Cerebellar nuclear complex (tissue), 1 donor: ENCODE measurements at places on chromosomes 1 and 21.

- no peak for DNase-seq
Measured at GRCh38 chr1:43538143-43538487, 7.4 kb downstream of the PTPRF start.

DNA sequence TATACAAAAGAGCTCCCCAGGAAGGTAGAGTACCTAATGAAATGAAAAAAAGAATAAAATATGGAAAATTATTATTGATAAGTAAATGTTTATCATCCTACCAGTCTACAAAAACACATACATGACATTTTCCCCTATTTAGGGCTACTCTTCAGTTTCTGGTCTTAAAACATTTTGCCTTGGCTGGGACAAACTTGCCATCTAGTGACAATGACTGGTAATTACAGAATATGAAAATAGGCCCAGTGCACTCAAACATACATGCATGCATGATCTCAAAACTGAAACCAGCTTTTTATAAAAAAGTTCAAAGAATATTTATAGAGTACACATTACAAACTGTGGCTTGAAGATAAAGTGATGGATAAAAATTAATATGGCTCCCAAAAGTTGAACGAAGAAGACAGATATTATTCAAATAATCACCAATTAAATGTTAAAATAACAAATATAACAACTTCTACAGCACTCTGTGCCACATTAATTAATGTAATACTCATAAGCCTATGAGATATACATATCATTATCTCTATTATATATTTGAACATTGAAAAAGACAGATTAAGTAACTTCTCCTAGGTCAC is 10.5 kb upstream of the RNPC3 start:
- no peak for DNase-seq

DNA sequence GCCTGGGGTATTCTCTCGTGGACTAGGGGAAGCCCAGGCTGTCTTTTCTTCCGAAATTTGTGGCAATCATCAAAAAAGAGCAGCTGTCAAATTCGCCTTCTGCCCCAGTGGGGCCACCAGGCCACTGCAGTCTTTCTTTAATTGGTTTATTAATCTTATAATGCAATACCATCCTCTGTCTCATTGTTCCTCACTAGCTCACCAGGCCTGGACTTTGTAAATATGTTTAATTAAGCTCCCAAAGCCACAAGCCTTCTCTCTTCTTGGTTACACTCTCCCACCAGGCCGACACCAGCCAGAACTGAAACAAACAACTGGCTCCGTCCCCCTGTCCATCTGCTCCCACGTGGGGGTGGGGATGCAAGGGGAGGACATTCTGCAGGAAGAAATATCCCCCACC is 22.0 kb upstream of the CAMK1G start:
- no peak for DNase-seq

DNA sequence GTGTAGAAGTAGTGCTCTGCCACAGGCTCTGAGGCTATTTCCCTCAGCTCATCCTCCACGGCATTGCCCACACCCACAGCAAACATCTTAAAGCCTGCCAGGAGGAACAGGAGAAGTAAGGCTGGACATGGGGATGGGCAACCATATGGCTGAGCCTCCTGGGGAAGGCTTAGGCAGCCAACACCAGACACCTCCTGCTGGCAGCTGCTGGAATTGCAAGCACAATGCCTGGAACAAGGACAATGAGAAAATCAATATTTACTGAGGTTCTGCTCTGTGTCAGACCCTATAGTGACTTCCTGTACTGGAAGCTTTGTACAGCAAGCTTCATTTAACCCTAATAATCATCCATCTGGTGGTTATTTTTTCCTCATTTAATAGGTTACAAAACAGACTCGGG is 8.2 kb downstream of the MATN1 start:
- DNase-seq = no peak

- no peak for DNase-seq
Measured at GRCh38 chr1:212959266-212960220, 9.2 kb downstream of the VASH2 start.

DNA sequence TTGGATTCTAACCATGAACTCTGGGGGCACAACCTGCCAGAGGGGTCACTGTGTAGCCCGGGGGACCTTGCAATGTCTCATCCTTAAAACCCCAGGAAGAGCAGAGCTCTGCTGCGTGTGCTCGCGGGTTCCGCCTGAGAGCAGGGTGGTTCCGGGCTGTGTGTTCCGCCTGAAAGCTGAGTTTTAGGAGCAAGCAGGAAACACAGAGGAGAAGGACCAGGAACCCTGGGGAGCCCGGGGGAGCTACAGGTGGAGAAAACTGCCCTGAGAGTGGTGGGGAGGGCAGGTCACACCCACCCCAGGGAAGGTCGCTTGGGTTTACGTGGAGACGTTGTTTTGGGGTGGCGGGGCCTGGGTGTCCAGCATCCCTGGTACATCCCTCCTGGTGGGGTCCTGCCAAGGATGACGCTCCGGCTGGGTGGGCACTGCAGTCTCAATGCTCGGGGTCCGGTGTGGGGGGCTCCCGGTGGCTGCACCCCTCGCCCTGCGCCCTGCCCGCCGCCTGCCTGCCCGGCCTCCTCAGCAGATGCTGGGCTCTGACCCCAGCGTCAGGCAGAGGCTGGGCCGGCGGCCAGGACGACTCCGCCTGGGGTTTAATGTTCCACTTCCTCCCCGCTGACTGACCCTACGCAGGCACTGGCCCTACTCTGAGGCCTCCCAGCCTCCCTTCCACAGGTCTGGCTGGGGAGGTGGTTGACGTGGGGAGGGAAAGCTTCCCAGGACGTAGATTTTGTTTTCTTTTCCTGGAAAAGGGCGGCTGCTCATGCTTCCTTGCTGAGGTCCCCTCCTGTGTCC is 17.3 kb upstream of the C1orf159 start:
- no peak for DNase-seq

- no peak for DNase-seq
Measured at GRCh38 chr1:7534061-7534825, 236.9 kb upstream of the VAMP3 start.

GRCh38 chr1:65449214-65449823 is 28.9 kb downstream of the LEPR start:
- no peak for DNase-seq

GRCh38 chr1:179925922-179926849 is 28.4 kb upstream of the CEP350 start:
- no peak for DNase-seq

DNA sequence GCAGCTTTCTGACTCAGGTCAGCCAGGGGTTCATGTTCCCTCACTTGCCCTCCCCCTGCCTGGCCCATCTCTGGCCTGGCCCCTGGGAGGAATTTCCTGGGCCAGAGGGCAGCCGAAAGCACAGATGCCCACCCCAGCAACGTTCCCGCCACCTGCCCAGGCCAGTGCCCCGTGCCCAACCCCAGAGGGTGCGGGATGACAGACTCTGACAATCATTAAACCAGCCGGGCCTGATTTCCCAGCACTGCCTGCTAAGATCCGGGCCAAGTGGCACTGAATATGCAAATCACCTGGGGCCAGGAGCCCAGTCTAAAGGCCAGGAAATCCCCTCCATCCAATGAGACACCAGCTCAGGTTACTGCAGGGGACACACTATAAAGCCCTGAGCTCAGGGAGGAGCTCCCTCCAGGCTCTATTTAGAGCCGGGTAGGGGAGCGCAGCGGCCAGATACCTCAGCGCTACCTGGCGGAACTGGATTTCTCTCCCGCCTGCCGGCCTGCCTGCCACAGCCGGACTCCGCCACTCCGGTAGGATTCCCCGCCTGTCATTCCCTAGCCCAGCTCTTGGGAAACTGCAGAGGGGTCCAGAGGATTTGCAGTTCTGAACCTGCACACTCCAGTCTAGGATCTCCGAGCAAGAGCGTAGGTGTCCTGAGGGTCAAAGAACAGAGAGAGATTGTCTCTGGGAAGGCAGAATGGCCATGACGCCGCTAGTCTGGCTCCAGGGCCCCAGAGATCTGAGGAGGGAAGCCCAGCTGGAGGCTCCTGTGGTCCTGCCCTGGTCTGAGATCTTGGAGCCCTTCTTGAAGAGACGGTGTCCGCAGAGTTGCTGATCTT is at the start of gene ELF3:
Gene ELF3, plus strand, starts transcription at position 408 of the 836 bp plus-strand sequence. CDS start 550 bp downstream, outside the sequence.
- DNase-seq = no peak

- no peak for DNase-seq
Measured at GRCh38 chr1:1206376-1206965, at the start of gene TNFRSF18. Gene TNFRSF18 (minus strand): TSS chr1:1206592. CDS start chr1:1206571, 21 bp downstream.

DNA sequence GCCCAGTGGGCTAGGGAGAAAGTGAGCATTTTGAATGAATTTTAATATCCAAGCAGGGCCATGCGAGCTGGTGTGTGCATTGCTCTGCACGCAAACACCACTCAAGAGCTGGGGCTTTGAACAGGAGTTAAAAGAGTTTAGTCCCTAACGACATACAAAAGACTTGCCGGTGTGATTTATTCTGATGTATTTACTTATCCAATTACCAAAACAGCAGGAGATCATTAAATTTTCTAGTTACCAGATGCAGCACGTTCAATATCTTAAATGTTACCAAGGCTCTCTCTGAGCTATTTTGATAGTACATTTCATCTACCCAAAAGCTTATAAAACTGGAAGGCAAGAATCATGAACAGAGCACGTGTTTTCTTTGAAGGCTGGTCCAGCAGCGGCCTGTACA is 30.0 kb upstream of the DMRTA2 start:
- DNase-seq = no peak

GRCh38 chr1:52365071-52365745 is 797 bp downstream of the CC2D1B start:
- DNase-seq = no peak

DNA sequence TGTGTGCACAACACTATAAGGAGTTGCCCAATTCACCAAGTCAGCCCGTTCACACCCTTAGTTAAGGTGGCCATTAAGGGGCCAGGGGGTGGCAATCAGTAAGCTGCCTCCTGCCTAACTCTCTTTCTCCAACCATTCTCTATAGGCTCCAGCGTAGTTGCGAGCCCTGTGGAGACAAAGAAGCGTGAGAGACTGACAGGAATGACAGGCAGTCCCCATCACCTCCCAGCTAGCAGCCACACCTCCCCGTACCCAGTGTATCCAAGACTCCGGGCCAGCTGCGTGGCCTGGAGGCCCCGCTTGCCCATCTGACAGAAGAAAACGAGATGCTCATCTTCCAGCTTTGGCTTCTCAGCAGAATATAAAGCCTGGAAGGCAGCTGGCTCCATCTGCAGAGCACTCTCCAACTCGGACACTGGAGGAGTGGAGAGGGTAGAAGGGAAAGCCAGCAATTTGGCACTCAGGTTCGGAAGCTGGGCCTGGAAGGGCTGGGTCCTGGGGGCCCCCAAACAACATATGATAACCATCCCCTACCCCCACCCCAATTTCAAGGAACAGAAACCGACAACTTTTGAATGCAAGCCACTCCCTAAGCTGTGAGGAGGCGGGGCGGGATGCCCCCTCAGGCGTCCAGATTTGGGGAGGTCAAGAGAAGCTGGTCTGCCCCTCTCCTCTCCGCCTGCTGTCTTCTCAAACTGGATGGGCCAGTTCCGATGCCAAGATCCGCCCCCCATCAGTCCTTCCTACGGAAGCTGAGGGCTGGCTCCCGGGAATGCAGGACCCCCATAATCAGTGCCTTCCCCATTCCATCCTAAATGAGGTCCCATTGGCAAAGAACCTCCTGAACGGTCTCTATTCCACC is 872 bp downstream of the TSTD1 start:
- no peak for DNase-seq

GRCh38 chr1:109255678-109256077 is 6.3 kb downstream of the CELSR2 start:
- no peak for DNase-seq

GRCh38 chr21:33644383-33645074 is 2.2 kb downstream of the ITSN1 start:
- no peak for DNase-seq

DNA sequence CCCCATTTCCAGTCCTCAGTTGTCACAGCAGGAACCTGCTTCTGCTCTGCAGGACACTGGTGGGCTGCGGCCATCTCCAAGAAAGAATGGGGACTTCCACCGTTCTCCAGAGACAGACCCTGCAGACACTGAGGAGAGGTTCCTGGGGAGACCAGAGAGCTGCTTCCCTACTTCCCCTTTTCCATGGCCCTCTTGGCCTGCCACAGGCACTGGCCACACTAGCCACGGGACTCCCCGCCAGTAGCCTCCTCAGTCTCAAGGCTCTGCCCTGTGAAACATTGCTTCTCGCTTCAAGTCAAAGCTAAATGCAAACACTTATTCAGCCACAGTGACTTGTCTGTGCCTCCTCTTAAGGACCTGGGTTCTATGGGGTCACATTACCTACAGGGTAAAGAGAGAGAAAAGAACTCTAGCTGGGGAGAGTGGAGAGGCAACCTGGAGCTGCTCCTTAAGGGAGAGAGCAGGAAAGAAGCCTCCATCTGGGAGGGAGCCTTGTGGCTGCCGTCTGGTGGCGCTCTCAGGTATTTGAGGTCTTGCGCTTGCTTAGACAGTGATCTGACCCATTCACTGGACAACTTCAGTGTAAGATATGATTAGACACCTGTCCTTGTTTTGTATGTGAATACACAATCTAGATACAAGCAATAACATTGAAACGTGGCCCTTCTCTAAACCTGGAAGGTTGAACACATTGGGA is 5.4 kb upstream of the SLAMF8 start:
- no peak for DNase-seq

GRCh38 chr1:89287181-89288050 is 14.8 kb upstream of the GBP5 start:
- no peak for DNase-seq

DNA sequence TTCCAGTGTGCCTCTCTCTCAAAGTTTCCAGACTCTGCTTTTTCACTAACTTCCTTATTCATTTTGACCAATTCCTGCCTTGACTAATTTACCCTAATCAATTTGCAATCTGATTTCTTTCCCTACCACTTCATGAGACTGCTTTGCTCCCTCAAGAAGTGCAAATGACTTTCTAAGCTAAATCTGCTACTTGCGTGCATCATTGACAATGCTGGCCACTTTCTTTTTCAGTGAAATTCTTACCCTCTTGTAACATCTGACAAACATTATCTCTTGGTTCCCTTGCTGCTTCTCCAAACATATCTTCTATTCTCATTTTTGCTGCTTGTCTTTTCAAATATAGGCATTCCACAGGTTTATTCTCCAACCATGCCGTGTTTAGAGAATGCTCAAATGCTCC is 659.9 kb downstream of the USP25 start:
- no peak for DNase-seq

DNA sequence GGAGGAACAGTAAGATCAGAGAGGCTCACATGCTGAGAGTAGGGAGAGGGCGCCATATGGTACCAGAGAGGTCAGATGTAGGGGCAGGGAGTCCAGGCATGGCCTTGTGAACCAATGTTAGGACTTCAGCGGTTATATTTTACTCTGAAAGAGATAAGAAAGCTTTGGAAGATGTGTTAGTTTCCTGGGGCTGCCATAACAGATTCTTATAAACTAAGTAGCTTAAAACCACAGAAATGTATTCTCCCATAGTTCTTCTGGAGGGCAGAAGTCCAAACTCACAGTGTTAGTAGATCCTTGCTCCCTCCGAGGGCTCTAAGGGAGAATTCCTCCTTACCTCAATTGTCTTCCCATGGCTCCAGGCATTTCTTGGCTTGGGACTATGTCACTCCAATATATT is 502.5 kb upstream of the ADGRL2 start:
- DNase-seq = no peak

GRCh38 chr1:228081578-228082213 is 812 bp upstream of the ARF1 start:
- DNase-seq = no peak

DNA sequence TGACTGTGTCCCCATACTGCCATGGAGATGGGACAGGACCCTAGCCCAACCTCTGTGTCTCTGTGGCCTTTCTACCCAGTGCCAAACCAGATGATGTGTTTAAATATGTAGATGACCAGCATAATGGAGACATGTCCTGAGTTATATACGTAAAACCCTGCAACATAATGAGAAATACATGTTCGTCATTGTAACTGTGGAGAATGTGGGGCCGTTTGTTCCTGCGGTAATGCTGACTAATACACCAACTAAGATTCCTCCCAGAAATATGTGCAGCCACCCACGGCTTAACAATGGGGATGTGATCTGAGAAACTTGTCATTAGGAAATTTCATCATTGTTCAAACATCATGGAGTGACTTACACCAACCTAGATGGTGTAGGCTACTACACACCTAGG is 71.7 kb upstream of the SIM2 start:
- no peak for DNase-seq
